IPS DF 19.7 (cell line): ENCODE measurements at places on chromosomes 6 and 20.

DNA sequence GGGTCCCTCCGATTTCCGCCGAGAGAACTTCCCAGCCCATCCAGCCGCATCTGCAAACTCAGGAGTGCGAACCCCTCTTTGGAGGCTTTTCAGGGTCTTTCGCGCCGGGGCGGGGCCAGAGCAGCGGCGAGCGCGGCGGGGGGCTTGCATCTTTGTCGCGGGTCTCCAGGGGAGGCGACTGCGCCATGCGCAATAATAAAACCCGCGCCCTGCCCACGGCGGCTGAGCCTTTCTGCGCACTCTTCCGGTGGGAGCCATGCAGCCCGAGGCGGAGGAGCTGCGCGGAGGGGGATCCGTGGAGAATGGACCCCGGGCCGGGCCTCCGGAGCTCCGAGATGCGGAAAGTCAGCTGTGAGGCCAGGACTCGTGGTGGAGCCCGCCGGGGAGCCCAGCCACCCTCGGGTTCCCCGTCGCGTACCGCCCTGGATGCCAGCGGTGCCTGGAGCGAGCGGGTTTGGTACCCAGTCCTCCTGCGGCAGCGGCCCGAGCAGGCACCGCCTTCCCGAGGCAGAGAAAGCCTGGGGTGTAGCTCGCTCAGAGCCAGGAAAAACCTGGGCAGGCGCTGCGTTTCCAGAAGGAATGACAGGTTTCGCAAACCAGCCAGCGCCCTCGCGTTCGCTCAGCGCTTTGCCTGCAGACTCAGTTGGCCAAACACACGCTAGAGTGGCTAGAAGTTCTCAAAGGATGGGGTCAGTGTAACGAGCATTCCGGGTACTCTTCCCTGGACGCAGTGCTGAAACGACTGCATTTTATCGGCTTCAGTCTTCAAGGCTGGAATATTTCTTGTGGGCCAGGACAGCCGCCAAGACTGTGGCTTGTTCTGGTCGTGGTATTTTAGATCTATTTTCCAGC, 1.2 kb downstream of the AKAP12 start:
- DNase-seq, result no peak

GRCh38 chr6:37864250-37864649, 44.7 kb downstream of the ZFAND3 start:
- no peak for DNase-seq

- DNase-seq, result no peak
Measured at GRCh38 chr6:147023581-147023980, 180.6 kb upstream of the STXBP5 start.

DNA sequence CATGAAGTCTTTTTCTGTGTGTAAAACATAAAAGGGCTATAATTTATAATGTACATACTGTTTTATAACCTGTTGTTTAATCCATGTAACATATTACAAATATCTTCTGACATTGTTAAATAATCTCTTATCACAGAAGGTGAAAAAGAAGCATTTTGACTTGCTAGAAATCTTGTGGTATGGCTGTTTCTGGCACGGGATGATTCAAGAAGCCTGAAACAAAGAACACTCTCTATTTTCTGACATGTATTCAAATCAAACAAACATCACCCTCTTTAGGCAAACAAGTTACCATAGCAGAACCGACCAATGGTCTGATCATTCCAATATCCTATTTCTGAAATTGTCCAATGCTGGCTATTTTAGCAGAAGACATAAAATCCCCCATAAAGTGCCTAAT, 55.4 kb downstream of the HS3ST5 start:
- DNase-seq, result no peak

DNA sequence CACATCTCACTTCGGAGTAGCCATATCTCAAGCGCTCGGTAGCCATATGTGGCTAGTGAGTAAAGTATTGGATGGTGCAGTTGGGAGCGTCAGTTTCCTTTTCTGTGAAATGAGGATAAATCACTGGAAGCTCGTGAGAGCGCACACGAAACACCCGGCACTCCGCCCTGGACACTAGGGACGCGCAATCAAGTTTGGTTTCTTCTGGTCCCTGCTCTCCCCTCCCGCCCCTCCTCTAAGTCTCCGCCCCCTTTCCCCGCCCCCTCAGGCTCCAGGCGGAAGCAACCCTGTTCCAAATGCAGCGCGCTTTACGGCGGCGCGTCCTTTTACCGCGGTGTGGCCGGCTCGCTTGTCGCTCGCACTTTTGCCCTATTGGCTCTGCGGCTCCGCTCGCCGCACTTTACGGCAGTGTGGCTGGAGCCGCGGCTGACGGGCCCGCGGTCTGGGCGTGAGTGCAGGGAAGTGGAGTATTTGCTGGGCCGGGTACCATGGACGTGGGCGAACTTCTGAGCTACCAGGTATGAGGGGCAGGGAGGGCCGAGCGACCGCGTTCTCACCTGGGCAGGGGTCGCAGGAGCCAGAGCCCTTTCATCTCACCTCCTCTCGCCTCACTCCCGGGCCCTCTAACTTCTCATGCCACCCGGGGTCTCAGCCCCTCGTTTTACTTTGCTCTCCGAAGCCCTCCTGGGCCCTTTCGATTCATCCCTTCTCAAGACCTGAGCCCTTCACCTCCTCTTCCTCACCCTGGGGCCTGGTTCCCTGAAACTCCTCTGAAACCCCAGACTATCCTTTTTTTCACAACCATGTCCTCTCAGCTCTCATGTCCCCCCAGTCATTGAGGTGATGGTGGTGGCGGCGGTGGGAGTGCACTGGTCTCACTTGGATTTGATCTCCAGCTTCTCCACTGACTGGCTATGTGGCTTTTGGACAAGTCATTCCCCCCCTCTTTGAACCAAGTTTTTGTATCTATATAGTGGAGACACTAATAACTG, at the start of gene CTNNBL1:
Gene CTNNBL1 (plus strand): TSS at position 396 of the 992 bp plus-strand sequence. CDS start 93 bp downstream, at position 489.
- peak; percentile 91 for DNase-seq

DNA sequence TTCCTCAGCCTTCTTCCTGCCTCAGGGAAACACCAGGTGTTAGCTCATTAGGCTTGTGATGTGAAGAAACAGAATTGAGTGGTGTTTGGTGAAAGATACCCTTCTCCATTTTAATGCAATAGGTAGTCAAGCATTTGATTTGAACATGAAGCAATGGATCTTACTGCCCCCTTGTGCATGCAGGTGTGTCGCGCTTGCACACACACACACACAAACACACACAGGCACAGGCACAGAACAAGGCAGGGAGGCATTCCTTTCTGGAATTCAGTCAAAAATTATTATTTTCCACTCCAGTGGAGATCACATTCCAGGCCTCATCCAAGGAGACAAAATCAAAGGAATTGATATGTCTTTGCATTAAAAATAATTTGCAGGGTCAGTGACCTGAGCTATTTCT, 667.0 kb upstream of the MARCKS start:
- no peak for DNase-seq
